ENCODE measurements at places on chromosomes 13 and 19.

DNA sequence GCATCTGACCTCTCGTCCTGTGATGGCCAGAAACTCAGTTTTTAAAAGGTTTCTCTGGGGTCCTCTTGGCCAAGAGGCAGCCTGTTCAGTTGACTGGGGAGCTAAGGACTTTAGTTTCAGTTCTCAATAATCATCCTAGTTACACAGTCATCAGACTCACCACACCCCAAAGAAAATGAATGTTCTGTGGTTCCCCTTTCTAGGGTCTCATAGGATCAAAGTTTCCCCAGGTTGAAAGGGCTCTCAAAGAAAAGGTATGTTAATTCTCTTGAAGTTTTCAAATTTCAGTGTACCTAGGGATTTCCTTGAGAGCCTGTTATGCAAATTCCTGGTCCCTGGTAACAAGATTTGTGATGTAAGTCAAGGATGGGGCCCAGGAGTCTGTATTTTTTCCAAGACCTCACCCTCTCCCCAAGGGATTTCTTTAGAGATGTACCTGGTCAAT is 94.9 kb downstream of the FAM216B start:
- DNase-seq, result no peak

GRCh38 chr19:29644210-29644609 is 21.1 kb upstream of the PLEKHF1 start:
- DNase-seq, result no peak

- DNase-seq, result peak; percentile 46
Observed at GRCh38 chr13:98103942-98104880, 38.7 kb upstream of the FARP1 start.

DNA sequence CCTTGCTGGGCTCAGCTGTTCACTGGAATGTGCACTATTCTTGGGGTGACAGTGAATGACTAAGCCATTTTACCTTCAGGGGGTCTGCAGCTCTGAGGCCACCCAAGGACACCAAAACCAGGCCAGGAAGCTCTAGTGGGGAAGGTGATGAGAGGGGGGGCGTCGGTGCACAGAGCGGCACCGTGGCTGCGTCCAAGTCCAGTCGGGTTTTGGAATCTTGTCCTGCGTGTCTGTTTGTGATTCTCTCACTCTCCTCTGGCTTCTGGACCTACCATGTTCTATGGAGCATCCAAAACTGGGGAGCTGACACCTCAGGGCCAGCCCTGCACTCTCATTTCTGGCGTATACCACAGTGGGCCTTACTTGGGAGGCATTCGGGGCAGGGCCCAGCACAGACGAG is 92.1 kb downstream of the RGCC start:
- no peak for DNase-seq

- DNase-seq, result no peak
Observed at GRCh38 chr19:13670846-13671245, 93.5 kb upstream of the MRI1 start.

DNA sequence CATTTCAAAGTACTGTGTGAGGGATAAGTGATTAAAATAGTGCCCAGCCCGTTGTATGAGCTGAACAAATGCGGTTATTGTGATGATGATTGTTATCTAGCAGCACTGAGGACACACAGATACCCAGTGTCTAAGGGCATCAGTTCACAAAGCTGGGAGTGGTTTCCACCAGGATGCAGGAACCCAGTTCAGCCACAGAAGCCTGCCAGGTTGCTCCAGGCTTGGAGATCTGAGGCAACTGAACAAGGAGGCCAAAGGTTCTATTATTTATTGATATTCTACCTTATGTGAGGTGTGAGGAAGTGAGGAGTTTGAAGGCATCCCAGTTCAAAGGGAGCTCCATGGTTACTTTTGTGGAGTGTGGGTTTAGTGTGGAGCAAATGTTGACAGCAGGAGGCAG is 13.2 kb downstream of the DIAPH3 start:
- DNase-seq, result no peak

DNA sequence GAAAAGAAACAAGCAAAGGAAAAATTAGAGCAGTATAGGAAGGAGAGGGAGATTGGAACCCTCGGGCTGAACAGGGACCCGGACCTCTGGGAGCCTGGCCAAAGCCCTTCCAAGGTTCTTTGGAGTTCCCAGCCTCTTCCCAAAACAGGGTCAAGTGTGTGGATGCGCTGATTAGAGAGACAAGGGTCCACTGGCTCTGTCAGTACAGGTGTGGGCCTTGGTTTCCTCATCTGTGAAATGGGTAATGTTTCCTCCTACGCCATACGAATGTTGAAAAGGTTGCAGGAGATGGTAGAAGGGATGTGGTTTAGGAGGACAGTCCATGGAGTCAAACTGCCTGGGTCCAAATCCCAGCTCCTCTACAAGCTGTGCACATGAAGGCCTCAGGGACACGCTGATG is 2.1 kb upstream of the SYCN start:
- no peak for DNase-seq

DNA sequence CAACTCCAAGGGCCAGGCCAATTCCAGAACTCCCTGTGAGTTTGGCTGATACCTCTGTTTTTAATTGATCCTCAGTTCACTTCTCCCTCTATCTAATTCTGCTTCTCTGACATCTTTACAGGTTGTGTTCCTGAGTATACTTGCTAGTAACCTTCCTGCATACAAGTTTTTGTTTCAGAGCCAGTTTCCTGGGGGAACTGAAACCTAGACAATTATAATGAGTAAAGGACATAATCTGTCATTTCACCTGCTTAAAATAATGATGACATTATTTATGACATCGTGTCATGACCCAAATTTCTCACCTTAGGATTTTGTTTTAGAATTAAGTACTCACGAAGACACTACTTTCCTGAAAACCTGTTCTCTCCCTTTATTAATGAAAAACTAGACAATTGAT is 12.5 kb upstream of the MYCBP2 start:
- no peak for DNase-seq

GRCh38 chr19:49498475-49498874 is 2.2 kb downstream of the RPS11 start:
- DNase-seq, result no peak

DNA sequence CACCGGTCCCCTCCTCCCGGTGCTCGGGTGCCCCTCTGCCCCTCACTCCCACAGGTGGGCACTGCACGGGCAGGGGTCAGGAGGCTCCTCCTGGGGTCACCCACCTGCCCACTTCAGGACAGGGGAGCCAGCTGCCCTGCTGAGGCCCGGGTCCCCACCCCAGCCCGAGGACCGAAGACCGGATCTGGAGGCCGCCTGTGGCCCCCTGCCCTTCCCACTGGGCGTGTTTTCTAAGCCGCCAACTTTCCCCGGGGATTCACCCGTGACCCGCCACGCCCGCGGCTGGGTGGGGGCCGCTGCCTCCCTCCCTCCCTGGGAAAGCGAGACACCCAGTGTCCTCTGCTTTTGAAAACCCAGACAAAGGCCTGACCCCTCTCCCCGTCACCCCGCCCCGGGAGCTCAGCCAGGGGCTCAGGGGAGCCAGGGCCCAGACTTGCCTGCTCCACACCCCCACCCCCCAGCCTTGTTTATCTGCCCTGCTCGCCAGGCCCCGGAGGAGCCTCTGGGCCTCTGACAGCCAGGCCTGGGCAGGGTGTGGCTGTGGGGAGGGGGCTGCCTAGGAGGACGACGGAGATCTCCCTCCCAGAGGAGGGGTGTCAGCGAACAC is 1.3 kb downstream of the PALM start:
- no peak for DNase-seq

DNA sequence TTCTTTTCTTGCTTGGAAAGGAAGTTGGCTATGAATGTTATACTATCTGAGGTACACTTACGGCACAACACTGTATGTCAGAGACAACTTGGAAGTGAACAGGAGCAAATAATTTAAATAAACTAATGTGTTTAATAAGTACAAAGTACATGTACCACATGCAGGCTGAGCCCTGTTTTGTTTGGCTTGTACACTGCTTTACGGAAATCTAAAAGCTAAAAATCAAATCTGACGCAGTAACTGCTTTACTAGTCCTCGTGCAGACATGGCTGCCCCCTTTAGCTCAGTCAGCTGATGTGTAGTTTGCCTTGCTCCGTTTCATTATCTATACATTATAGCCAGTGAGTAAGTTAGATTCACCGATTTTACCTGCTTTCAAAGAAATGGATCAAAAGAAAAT is 36.5 kb downstream of the TDRD3 start:
- no peak for DNase-seq

GRCh38 chr19:35427187-35427586 is 20.9 kb upstream of the FFAR2 start:
- DNase-seq, result no peak

DNA sequence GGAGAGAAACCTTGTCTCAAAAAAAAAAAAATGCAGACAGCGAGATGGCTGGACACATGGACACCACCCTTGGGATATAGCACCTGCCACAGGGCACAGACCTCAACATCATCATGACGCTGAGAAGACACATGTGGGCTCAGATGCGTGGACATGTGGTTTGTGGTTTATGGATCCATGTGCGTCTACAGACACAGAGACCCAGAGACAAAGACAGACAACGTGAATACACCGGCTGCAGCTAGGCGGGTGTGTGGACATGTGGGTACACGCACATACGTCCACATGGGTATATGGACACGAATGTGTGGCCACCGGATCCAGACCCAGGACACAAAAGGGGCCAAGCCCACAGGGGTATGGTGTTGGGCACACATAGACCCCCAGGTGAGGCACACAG is 1.3 kb downstream of the TNFSF14 start:
- no peak for DNase-seq

GRCh38 chr13:112513761-112514160 is 74.2 kb downstream of the TUBGCP3 start:
- no peak for DNase-seq

GRCh38 chr13:112990783-112991182 is 21.8 kb downstream of the MCF2L start:
- DNase-seq, result no peak

GRCh38 chr19:29836409-29836825 is 24.6 kb downstream of the CCNE1 start:
- no peak for DNase-seq

DNA sequence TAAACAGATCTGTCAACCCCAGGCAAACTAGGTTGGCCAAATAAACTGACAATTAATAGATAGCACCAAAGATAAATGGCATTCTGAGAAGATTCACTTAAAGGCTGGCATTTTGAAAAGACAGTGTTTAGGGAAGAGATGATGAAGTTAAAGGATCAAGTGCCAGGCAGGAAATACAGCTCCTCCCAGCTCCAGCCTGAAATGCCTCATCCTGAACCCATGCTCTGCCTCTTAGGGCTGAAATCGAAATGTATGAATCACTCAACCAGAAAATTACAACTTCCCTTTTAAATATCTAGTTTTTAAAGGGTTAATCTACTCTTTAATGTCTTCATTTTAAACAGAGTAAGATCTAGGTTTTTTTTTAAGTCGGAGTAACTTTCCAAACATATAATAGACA is 171.2 kb upstream of the UBL3 start:
- peak; percentile 70 for DNase-seq

DNA sequence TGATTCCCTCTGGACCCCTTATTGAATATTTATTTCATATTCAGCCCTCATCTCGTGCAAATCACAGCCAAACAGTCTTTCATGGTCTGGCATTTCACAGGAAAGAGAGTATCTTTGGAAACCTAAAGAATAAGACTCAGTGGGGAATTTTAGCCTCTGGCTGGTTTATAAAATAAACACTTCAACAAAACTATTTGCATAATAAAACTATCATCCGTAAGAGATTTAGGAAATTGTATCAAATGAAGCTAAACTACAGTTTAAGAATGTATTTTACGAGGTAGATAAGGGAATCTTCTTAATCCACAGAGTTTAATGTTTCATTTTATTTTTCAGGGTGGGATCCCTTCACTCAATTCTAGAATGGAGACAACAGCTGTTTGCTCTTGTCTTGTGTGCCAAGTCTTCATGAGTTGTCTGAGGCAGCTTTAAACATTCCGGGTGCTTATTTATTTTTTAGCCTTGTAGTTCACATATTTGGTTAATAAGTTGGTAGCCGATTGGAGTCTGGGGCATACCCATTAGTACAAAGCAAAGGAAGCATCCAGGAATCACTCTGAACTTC is 634.4 kb upstream of the KLF12 start:
- DNase-seq, result no peak

DNA sequence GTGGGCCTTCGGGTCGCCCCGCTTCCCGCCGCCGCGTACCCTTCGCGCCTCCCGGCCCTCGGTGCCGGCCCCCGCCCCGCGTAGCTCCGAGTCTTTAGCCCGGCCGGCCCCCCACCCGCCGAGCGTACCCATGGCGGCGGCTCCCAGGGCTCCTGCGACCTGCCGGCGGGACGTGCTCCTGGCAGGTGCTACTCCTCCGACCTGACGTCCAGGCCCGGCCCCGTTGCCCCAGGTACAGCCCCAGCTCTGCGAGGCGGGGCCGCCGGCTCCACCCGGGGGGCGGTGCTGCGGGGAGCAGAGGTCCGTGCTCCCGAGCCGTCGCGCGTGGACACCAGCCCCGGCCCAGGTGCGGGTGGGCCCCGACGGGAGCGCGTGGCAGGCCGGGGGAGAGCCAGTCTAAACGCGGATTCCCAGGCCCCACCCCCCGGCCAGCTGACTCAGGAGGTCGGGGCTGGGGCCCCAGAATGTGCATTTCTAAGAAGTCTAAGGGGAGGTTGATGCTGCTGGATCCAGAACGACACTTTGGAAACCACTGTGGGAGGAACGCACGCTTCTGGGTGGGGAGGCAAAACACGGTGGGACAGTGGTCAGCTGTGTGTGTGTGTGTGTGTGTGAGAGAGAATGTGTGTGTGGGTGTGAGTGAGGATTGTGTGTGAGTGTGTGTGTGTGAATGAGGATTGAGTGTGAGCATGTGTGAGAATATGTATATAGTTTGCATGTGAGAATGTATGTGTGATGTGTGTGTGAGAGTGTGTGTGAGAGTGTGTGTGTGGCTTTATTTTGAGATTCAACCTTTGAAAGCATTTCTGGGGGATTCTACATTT is at the start of gene SLC15A1:
Gene SLC15A1, minus strand, starts transcription at position 206 of the 824 bp plus-strand sequence. Its CDS starts 74 bp downstream, at position 132.
- DNase-seq, result no peak

DNA sequence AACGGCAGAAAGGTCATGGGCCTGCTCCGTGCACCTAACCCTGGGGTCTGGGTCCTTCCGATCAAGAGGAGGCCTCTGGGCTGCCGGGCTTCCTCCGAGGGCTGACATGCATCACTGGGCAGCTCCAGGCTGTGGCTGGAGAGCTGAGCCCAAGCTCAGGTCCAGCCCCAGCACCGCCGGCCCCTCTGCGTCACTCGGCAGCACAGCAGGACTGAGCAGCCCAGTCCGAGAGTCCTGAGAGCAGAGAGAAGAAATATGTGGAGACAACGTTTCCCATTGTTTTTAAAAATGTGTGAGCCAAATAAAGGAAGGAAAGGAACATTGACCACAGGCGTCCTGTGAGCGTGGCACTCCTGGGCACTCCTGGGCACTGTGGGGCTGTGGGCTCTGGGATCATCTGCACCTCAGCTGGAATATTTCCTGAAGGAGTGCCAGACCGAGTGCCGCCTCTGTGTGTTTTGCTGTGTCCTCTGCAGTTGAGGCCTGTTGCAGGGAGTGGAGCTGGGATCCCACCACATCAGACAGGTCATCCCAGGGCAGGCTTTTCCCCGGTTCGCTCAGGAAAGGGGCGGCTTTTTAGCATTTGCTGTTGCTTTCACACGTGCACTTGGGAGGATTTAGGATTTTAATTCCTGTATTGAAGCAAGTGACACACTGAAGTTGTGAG is 37.8 kb upstream of the TFDP1 start:
- DNase-seq, result peak; percentile 25

DNA sequence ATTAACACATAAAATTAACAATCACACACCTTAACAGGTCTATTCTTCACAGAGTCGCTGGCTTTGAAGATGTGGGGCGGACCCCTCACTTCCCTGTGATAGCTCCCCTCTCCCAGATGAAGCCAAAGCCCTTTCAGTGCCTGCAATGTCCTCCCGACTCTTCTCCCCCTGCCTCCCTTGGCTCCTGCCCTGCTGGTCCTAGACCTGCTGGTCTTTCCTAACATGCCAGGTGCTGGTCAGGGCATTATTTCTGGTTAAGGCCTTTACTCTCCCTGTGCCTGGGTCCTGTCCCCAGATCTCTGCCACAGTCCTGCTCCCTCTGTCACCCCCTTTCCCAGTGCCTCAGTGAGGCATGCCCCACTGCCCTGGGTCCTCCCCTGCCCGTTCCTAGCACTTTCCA is 12.2 kb downstream of the ERICH6B start:
- no peak for DNase-seq
